AG09309 (cell line): ENCODE measurements at places on chromosomes 2 and 18.
A peak's percentile ranks its signal among the peaks of the same experiment; 100 is the strongest.

DNA sequence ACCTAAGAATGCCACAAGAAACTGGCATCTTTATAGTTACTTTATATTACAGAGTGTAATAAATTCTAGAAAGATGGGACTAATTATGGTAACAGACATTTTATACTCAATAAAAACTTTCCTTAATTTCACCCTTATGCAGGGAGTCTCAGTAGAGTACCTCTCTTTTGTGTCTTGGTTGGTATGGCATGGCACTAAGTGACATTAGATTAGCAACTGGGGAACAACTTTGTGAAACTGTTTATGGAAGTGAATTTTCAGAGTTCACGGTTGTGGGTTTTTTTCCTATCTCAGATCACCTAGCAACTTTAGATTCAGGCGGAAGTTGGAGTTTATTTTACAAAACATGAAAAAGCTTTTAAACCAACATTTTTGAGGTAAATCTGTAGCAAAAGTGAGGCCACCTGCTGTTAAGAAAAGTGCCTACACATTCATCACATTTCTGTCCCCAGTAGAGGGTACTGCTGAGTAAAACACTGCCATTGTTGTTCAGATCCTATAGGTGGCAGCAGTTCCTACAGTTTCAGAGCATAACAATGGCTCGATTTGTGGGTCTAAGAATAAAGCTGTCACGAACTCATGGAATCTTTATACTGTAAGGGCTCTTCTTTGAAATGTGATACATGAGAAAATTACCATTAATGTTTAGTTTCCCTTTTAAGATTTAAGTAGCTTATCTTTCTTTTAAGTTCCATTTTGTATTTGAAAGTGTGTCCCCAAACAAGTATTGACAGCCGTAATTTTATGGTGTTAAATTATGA lies 117.6 kb downstream of the CAMKMT start:
- DNase-seq, result peak; percentile 77

DNA sequence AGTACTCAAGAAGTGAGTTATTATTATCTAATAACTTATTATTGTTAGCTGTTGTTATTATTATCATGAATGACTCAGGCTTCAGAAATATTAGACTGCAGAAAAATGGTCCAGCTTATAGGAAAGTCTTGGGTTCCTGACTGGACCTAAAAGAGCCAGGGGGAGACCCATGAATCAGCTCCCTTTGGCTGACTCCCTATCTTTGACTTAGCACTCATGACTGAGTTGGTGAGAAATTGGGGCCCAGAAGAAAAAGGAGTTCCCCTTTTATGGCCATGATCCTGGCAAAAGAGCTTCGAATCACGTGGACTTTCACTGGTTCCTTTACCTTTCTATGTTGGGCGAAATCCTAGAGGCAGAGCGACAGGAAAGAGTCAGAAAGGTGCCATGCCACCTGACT lies 145.8 kb downstream of the MYO3B start:
- DNase-seq, result no peak

DNA sequence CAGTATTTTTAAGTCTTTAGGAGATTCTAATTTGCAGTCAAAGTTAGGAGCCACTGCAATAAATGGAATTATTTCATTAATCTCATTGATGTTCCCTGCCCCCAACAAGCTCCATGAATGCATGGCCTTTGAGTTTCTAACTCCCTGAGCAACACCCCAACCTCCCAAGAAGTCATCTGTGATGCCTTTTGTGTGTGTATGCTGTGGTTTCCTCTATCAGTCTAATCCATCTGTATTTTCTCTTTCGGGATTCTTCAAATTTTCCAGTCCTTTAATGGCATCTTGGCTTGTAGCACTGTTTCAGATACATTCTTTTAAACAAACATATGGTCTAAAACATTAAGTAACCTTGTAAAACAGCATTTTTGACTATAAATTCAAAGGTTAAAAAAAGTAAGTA lies 16.8 kb downstream of the SERPINB10 start:
- no peak for DNase-seq

DNA sequence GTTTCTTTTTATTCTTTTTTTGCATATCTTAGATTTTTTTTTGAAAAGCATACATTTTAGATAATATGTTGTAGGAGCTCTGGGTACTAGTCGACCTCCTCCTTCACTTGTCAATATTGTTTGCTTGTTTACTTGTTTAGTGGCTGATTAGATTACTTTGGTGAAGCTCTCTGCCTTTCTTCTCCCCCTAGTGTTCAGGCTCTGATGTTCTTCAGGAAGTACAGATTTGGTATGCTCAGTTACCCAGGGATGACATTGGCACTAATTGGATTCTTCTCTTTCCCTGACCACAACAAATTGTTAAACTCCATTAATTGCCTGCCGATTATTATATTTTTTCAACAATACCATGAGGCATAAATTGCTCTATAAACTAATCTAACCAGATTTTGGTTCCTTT lies 491.2 kb downstream of the SUCLG1 start:
- no peak for DNase-seq
